ENCODE measurements at places on chromosomes 4 and X.

- peak; percentile 68 for DNase-seq
Measured at GRCh38 chr4:153781717-153782416, 7.0 kb downstream of the SFRP2 start.

- no peak for DNase-seq
Measured at GRCh38 chr4:57661517-57662090, 551.4 kb upstream of the IGFBP7 start.

DNA sequence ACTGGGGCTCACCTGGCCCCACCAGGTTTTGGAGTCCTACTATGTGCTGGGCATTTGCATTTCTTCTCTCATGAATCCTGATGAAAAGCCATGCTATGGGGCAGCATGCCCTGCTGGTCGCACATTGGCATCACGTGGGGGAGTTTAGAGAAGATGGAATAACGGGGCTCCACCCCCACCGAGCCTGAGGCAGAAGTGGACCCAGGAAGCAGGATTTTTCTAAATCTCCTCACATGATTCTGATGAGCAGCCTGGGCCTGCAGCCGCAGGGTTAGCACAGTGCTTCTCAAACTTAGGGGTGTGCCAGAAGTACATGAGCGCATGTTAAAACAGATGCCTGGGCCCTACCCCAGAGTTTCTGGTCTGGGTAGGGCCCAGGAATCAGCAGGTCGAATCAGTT is 4.6 kb upstream of the SORCS2 start:
- DNase-seq = no peak

GRCh38 chr4:112322866-112323265 is 25.7 kb downstream of the ALPK1 start:
- no peak for DNase-seq

- no peak for DNase-seq
Measured at GRCh38 chr4:10673817-10674369, 10.7 kb downstream of the CLNK start.

Data from NB4 (cell line).